ENCODE measurements at places on chromosomes 5 and 9.

- no peak for DNase-seq
These were observed 49.1 kb downstream of the SEMA4D start for GRCh38 chr9:89448821-89449220.

- DNase-seq: no peak
These were observed 28.8 kb downstream of the GCNT4 start for GRCh38 chr5:75023368-75024159.

GRCh38 chr5:10333154-10334006 is 20.1 kb upstream of the MARCHF6 start:
- no peak for DNase-seq

- no peak for DNase-seq
These were observed 146.2 kb upstream of the GPR151 start for GRCh38 chr5:146662229-146662628.

GRCh38 chr5:36703245-36703860 is 96.9 kb downstream of the SLC1A3 start:
- no peak for DNase-seq

GRCh38 chr5:174531782-174532191 is 192.6 kb upstream of the MSX2 start:
- no peak for DNase-seq

GRCh38 chr5:142221091-142221860 is 103.5 kb downstream of the SPRY4 start:
- no peak for DNase-seq

- no peak for DNase-seq
These were observed 14.7 kb upstream of the CETN3 start for GRCh38 chr5:90424245-90424644.

DNA sequence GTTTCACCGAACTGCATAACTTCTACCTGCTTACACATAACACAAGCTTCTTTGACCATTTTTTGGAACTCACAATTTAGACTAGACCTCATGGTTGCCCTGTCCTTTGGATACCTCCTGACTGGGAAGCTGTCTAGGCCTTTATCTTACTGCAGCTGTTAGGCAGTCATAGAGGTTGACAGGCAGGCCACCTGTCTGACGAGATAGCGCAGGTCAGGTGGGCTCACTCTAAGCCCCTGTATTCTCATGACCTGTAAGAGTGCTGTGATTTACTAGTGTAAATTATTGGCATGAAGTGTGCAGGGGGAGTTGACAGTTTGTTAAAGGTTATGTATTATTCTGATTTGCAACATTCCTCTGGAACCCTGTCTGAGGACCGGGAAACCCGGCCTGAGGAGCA is 29.0 kb downstream of the SLC22A4 start:
- DNase-seq: no peak

GRCh38 chr9:128310461-128310860 is 11.8 kb downstream of the TRUB2 start:
- DNase-seq: no peak

- DNase-seq: peak; percentile 100
These were observed at the start of gene UBE2B for GRCh38 chr5:134370871-134371833. Gene UBE2B, plus strand, starts transcription at chr5:134371569. Its CDS starts 27 bp downstream, at chr5:134371596.

DNA sequence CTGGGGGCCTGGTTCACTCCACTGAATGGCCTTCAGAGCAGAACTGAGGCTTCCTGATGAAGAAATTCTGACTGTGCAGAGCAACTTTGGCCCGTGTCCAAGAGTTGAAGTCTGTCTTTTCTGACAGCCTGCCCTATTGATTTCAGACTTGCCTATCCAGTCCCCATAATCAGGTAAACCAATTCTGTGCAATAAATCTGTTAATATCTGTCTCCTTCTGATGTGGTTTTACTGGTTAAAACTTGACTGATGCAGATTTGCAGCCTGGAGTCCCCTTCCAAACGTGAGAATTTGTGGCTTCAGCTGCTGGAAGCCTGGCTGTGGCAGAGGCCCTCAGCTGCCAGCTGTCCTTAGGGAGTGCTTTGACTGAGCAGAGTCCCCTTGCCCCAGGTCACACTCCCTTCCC is 283.9 kb upstream of the ANKRD55 start:
- peak; percentile 29 for DNase-seq

DNA sequence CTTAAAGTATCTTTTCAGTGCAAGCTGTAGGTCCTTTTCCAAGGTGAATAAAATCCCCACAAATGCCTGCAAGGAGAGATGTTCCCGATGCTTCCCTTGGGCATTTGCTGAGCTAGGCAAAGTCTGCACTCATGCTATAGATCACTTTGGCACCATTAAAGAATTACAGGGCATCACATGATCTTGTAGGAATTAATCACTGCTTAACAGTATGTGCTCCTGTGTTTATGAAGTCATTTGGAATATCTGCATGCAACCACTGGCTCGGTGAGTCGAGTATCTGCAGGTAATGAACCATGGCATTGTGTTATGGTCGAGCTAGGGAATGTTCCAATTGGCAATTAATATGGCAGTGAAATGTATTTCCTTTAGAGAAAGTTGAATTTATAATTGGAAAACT is 615.1 kb downstream of the TLE1 start:
- DNase-seq: no peak

Data from fibroblast of skin of abdomen (primary cell).